Brain pericyte (primary cell): ENCODE measurements at places on chromosomes 11 and 22.

DNA sequence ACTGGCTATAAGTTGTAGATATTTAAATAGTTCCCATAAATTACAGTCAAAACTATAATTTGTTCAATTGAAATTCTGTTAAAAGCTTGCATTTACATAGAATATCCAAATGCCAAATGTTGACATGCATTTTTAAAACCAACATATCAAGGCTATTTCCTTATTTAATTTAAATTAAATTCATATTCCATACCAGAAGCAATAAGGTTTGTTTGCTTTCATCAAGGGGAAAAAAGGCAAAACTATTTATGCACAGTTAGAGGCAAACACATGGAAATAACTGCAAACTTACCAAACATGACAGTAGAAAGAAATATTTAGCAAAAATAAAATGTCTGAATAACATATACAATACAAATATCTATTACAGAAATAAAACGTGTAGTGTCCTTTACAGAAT, 1581.2 kb upstream of the TENM4 start:
- DNase-seq = no peak

DNA sequence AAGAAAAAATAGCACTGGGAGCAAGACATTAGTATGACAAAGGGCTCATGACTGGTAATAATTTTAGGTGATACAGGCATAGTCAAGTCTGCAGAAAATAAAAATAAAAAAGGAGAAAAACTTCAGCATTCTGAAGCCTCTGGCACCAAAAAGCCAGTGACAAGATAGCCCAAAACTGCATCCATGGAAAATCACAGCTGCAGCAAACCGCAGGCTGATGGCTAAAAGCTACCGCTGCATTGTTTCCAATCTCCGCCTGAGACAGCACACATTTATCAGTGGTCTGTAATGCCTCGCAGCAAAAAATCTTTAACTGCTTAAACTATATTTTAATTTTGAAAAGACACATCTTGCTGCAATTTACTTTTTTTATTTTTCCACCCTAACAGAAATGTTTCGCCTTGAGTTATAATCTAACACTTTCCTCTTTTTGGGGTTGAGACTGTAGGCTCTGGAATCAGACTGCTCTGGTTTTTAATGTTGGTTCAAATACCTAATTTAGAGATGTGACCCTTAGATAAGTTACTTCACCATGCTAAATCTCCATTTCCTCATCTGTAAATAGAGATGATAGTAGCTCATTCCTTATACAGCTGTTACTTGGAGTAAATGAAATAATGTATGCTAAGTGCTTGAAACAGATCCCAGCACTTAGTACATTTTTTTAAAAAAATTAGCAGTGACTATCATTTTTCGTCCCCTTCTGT, 42.0 kb upstream of the FIBIN start:
- DNase-seq = no peak

GRCh38 chr11:17581732-17582053, 34.6 kb downstream of the OTOG start:
- DNase-seq = no peak

DNA sequence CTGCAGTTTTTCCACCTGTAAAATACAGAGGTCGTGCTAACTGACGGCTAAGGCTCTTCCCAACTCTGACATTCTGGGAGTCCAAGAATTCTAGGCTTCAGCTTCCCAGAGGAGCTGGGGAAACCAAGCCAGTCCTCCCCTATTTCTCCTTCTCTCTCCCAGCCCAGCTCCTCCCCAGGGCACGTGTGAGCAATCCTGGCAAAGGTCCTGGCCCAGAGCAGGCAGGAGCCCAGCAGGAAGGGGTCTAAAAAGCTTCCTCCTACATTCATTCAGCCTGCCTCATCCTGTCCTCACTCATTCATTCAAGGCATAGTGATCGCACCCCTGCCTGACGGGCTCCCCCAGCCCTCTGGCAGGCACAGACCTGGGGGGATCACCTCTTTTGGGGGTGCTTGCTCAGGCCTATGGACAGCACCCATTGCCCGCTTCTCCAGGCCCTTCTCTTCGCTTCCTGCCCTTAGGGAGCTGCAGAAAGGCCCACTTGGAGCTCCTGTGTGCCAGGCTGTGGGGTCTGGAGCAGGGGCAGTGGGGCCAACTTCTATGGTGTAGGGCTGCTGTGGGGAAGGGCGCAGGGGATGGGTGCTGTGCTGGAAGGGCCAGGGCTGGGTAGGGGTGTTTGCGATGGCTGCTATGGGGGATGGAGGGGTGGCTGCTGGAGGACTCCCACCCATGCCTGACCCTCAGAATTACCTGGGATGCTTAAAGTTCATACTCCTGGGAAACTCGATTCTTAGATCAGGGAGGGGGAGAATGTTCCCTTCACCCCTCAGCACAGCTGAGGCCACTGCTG, 9.8 kb downstream of the KCNC1 start:
- no peak for DNase-seq

DNA sequence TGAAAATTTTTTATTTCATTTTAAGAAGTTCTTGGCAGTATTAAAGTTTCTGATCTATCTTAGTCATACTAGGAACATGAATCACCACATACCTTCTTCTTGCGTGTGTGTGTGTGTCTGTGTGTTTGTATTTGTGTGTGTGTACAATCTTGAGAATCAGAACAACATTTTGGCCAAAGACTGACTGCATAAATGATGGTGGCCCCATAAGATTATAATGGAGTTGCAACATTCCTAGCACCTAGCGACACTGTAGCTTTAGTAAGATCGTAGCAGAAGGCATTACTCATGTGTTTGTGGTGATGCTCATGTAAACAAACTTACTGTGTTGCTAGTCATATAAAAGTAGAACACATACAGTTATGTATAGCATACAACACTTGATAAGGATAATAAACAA, 205.4 kb downstream of the FAM76B start:
- DNase-seq = no peak
